ENCODE measurements at places on chromosomes 7 and 10.

GRCh38 chr7:116441534-116441933 is 58.0 kb upstream of the CAV2 start:
- DNase-seq: no peak

DNA sequence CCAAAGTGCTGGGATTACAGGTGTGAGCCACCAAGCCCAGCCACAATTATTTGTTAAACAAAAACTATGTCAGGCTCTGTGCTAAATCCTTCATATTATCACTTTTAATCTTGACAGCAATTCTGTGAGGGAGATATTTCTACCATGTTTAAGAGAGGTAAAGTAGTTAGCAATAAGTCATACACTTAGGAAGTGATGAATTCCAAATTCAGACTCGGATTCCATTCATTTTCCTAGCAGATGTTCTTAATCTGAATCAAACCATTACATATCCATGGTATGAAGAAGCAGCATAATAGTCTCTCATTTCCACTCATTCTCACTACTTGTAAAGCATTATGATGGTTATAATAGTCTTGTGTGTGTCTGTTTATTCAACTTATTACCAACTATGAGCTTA is 2.9 kb upstream of the CD36 start:
- DNase-seq: no peak

GRCh38 chr10:9091530-9092093 is 1037.1 kb downstream of the GATA3 start:
- DNase-seq: no peak

GRCh38 chr10:26367771-26368170 is 70.4 kb upstream of the APBB1IP start:
- no peak for DNase-seq

DNA sequence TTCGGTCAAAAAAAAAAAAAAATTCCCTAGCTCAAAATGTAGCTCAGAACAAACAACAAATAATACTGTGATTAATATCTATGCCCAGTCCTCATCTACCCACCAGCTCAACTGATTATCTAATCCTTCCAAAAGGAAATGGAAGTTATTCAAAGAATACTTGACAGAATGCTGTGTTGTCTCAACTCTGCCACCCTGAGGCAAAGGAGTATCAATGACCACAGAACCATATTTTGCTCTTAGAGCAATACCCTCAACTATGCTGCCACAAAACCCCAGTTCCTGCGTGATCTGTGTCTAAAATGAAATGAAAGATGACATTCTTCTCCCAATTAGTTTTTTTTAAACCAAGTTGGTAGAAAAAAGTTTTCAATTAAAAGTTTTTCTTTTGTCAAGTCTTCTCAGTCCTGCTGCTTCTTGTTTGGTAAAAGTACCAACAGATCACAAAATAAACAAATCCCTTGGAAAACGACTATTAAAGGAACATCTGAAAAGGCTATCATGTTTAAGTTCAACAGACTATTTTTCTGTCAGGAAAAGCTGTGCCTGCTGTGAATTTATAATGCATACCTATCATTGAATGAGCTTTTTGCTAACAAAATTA is 21.6 kb downstream of the RBM28 start:
- DNase-seq: no peak

GRCh38 chr10:21071001-21071673 is 174.0 kb upstream of the NEBL start:
- DNase-seq: no peak

- DNase-seq: no peak
Measured at GRCh38 chr7:130024390-130024789, 26.8 kb downstream of the ZC3HC1 start.

DNA sequence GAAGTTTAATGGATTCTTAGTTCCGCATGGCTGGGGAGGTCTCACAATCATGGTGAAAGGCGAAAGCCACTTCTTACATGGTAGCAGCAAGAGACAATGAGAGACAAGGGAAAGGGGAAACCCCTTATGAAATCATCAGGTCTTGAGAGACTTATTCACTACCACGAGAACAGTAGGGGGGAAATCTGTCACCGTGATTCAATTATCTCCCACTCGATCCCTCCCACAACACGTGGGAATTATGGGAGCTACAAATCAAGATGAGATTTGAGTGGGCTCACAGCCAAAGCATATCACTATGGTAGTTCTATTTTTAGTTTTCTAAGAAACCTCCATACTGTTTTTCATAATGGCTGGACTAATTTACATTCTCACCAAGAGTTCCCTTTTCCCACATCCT is 36.7 kb downstream of the SPAM1 start:
- no peak for DNase-seq

GRCh38 chr7:18895456-18895855 is 222.0 kb downstream of the TWIST1 start:
- no peak for DNase-seq

DNA sequence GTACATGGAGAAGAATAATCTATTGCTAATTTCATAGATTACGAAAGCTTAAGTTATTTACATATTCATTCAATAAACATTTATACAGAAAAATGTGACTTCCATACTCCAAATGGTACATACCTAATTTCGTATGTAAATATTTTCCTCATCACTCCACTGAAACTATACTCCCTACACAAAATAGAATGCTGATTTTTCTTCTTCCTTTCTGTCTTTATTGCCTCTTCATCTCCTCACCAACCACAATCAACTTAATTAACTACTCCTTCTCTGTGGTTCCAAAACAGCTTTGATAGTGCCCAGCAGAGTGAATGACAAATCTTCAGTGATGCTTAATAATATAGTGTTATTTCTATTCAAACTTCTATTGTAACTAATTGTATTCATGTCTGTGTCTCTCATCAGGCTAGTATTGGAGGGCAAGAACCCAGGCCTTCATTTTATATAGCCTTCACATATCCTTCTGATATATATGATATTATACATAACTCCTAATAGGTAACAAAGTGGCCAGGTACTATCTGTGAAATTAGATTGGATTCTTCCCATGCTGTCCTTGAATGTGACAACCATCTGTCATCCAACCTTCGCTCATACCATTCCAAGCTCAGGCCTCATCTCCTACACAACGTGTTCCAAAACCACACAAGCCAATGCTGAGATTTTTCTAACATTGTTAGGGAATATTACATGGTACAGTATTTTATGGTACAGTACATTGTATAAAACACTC is 5.3 kb downstream of the ITGB1 start:
- no peak for DNase-seq

DNA sequence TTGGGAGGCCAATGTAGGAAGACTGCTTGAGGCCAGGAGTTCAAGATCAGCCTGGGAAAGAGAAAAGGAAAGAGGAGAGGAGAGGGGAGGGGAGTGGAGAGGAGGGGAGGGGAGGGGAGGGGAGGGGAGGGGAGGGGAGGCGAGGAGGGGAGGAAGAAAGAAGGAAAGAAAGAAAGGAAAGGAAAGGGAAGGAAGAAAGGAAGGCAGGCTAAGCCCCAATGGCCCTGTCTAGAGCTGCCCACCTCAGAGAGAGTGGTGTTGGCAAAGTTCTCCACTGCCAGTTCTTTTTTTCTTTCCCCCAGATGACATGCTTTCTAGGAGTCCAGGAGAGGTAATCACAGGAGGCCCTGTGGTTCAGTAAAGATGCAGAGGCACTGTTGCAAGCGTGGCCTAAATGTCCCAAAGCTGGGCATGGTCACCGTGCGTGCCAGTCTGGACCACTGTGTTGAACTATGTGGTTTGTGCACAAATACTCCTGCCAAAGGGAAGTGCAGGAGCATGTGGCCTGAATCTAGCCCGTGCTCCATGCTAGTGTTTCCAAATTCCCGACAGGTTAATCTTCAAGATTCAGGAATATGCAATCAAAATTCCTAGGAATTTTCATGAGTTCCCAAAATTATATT is 39.7 kb downstream of the ODAD2 start:
- no peak for DNase-seq

DNA sequence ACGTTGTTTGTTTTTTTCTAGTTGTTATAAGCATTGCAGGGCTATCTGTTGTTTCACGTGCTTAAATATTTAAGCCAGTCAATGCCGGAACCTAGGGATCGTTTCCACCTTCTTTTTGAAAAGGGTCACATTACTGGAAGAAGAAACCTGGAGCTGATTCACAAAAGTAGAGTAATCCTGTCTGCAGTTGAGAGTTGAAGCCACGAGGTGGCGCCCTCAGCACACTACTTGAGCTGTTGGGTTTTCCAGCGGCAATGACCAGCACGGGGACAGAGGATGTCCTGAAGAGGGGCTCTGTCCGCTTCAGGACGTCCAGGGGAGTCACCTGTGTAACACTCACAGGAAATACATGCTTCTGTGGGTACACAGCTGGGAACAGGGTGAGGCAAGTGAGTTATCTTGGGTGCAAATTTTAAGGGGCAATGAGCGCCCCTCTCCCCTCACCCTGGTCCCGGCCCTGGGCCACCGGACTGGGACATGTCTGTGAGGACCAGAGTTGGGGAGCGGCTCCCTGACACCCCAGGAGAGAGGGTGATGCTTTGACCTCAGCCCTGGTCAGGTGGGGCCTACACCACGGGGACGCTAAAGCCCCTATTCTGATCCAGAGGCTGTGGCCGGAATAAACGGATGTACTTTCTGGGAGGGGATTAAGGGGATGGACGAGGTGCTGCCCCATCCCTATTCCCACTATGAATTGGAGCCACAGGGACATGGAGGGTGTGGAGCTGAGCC is 26.3 kb upstream of the WDFY4 start:
- no peak for DNase-seq

DNA sequence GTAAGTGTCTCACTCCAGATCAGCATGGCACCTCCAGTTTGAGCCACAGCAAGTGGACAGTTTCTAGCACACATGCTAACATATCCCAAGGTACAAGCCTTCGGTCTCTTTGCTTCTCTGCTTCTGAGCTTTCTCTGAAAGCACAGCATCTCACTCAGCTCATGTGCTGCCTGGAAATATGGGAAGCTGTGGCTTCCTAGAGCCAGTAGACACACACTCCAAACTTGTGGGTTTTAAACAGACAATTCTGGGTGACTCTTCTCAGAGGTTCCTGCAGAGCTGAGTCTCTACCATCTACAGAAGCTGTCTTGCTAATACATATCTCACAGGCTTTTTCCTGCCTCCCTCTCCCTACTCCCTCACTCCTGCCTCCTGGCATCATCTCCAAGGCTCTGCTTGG is 23.9 kb upstream of the TMEM273 start:
- no peak for DNase-seq

DNA sequence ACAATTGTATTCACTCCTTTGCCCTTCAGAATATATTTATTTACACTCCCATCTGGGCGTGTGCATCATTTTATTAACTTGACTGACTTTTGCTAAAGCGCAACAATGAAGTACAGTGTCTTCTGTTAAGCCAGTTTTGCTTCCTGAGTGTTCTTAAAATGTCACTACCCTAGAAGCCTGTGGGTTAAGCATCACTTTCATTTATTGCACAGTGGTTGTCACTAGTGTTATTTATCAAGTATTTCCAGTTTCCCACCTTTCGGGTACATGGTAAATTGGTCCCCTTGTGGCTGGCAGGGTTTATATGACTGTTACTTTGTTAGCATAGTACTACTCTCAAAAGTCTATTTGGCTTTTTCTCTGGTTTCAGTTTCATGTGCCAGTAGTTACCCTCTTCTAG is 3.3 kb downstream of the HILPDA start:
- no peak for DNase-seq

DNA sequence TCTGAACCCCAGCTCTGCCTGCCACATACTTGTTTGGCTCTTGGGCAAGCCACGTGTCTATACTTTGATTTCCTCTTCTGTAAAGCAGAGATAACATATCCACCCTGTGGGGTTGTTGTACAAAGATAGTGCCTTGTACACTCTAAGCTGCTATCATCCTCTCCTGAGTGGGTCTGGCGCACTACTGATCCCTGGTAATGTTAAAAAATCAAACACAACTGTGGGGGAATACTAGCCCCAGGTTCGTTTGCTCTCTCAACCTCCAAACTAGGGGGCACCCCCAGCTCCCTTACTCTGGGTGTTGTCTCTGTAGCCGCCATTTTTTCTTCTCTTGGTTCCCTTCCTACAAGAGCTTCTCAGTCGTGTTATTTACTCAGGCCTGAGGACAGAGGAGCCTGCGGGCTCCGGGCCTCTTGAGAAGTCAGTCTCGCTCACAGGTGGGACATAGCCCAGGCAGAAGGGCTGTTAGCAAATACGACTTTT is 1.0 kb downstream of the POLM start:
- DNase-seq: no peak

GRCh38 chr7:91034459-91035368 is 229.5 kb upstream of the FZD1 start:
- no peak for DNase-seq

GRCh38 chr7:44884621-44885393 is 523 bp downstream of the PURB start:
- no peak for DNase-seq

DNA sequence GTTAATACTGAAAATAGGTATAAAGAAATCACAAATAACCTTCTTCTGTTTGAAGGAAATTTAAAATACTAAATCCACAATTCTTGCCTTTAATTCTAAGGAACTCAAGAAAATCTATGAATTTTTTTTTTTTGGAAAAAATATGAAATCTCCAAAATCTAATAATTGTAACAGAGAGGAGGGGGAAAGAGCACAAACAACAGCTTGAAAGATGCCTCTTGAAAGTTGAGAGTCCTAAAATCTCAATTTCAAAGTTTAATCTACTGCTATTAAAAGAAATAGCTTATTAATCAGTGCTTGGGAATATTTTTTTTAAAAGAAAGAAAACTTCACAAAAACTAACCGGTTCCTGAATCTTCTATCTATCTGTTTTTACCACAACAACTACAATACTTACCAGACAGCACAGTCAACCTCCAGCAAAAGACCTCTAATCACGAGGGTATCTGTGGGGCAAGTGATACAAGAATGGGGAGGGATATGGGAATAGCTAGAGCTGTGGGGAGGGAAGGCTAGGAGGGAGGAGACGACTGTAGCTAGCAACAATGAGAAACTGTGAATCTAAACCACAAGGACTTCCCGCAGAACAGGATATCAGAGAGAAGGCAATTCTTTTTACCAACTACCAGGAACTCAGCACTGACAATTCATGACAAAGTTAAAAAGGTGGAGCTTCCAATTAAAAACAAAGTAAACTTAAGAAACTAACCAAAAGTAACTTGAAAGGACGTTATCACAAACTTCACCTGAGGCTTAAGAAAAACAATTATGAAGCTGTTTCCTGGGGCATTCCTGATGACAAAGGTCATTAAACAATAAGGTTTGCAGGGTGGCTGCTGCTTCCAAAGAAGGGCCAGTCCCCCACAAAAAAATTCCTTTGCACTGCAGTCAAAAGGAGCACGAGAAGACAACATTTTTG is at the start of gene USP54:
TSS of gene USP54 (minus strand) at position 462 of the 919 bp plus-strand sequence. CDS start 15,684 bp downstream, outside the sequence.
- DNase-seq: no peak

DNA sequence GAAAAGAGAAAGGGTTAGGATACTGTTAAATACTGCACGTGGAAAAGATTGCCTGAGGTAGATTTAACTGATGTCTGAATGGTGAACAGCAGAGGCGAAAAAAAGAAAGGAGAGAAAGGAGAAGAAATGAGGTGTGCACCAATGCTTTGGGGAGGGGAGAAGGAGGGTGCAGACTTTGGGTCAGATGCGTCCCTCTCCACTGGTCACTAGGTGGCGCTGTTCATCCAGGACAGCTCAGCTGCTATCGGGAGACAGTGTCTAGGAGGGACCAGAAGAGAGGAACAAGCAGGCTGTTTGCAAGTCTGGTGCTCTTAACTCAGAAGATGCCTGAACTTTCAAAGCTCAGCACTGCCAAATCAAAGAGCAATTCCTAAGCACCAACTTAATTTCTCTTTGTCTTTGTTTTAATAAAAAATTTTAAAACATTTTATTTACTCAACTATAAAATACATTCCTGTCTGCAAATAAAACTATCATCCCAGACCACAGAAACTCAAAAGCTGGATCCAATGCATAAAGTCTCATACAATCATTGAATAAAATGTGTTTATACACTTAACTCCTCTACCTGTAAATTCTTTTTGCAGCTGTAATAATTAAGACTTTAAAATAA is 83.9 kb upstream of the PDLIM1 start:
- no peak for DNase-seq

Data from stimulated activated CD8-positive, alpha-beta memory T cell treated with anti-CD3 and anti-CD28 coated beads, Interleukin-7, amount 100 ng/mL, for 1 hour (primary cell).